Left lung (tissue), 14 donors: ENCODE measurements at places on chromosomes 6 and 20.

DNA sequence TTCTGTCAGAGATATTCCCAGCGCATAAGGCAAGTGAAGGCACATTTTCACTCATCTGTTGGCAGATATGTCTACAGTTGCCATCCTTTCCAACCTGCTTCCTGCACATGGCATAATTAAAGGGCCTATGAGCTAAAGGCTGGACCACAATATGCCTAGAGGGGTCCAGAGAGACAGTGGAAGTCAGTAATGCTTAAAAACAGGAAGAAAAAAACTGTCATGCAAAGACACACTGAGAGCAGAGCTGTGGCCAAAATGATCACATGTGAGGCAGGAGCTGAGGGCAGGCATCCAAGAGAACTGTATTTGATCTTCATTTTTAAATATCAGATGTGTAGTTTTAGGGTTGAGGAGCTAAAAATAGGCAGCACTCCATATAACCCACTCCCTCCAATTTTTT is 125.0 kb upstream of the BACH2 start:
- DNase-seq, result no peak

DNA sequence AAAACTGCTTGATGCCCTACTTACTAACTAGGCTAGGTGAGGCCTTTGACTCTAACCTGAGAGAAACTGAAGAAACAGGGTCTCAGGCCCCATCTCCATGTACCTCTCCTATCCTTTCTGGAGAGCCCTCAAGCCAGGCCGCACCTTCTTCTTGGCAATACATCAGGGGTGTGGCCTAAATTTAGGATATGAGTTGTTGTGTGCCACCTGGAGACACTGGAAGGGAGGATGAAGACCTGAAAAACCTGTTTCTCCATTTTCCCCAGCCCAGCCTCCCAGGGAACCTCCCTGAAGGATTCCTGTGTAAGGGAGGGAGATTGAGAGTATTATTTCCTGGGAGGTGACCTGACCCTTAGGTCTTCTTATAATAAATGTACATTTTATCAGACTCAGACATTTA is 3.1 kb downstream of the LY6G6D start:
- DNase-seq, result no peak

DNA sequence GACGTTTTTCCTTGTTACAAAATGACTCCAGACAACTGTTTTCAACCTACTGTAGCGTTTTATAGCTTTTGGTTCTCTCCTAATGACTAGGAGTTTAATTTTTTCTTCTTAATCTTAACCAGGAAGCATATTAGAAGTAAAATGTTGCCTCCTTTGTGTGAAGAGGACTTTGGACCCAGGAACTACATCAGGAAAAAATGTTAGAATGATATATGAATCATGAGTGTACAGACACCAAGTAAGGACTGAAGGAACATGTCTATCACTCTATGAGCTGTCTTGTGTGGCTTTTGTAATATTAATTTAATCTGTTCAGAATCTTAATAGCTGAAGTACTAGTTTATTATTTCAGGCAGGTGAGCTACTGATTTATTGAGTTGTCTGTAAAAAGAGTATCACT is 71.0 kb upstream of the MARCKS start:
- DNase-seq, result no peak

- DNase-seq, result no peak
Observed at GRCh38 chr6:51514748-51515402, 572.5 kb downstream of the PKHD1 start.

DNA sequence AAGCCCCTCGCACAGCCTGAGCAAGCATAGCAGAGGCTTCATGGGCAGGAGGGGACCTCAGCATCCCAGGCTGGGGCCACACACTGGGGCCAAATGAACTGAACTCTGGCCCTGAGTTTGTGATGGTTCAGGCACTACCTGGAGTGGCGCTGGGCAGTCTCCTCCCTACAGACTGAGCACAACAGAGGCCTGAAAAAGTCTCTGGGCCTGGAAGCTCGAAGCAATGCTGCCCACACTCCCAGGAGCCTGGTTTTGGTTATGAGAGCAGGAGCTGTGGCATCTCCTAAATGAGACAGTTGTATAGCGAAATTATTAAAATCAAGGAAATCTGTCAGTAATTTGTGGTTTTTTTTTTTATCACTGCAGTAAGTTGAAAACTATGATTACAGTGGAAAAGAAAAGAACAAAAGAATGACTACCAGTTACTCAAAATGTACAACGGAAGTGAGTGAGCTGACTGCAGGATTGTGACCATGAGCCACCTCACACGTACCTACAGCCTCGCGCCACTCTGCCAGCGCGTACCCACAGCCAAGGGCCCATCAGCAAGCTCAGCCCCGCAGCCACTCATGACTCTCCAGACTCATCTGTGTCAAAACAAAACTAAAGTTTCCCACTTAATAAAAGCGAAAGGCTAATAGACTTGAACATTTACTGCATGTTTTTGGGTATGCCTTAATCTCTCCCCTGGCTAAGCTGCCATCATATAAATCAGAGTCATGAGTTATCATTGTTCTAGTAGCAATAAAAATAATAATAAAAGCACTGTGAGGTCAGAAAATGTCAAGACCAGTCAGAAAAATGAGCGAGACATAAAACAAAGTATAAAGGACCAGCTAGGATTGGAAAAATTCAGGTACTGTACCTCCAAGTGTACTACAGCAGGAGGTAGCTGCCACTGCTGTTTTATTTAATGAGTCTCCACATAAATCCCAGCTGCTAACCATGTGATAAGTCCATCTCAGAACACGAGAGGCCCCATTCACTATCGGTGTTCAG is 177.0 kb downstream of the FOXC1 start:
- DNase-seq, result no peak

DNA sequence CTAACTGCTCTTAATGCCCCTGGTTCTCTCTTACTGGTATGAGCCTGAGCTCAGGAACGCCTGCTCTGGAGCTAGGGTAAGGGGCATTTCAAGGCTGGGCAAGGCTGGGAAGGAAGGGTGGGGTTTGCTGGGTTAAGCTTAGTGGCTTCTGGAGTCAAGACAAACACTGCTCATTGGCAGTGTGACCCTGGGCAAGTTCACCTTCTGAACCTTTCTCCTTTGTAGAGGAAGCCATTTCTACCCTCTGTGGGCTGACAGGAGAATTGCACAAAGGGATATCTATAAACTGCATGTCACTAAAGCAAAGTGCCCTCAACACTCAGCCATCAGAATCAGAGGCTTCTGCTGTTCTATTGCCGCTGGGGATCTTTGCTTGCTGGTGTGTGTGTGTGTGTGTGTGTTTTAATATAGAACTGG is 20.3 kb upstream of the LRRN4 start:
- no peak for DNase-seq

DNA sequence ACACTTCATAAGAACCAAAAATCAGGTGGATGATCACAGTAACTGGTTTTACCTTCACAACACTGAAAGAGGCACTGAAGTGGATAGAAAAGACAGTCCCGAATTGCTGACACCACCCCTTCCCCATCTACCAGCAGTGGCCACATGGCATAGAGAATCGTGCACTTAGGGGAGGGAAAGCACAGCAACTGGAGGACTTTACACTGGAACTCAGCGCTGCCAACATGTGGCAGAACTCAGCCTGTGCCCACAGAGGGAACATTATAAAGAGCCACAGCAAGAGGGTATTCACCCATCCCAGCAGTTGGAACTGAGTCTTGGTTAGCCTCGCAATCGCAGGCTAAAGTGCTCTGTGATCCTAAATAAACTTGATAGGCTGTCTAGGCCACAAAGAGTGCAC is 6.5 kb upstream of the KIAA1586 start:
- DNase-seq, result no peak

GRCh38 chr20:41889126-41889843 is 271.1 kb upstream of the CHD6 start:
- no peak for DNase-seq

GRCh38 chr20:14049111-14049510 is 53.8 kb downstream of the MACROD2 start:
- DNase-seq, result no peak

DNA sequence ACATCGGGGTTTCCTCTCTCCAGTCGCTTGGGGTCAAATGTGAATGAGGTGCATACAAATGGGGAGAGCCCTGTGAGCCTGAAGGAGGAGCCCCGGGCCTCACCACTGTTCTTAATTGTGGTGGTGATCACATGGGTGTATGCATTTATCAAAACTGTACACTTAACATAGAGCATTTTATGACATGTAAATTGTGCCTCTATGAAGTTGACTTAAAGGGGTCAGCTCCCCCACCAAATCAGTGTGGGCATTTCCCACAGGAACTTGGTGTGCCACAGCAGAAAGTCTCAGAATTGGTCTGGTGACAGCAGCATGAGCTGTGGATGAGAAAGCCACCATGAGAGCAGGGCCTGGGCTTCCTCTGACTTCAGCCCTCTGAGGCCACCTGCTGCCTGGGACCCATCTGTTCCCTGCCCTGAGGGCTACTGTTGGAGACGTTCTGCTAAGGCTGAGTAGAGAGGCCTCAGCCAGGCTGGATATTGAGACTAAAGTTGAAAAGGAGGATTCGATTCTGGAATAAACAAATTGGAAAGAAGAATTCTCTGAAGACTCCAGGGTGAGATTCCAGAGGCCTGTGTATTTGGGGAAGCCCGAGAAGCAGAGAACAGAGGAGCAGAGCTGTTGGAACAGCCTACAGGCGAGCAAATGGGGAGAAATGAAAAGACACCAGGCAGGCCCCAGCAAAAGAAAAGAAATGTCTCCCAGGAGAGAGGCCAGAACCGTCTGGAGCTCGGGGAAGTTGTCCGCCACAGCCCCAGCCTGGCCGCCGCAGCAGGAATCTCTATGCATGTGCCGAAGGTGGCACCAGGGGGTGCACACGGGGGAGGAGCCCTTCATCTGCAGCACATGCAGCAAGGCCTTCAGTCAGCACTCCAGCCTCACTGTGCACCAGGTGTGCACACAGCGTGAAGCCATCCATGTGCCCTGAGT is 37.6 kb upstream of the XRN2 start:
- no peak for DNase-seq

DNA sequence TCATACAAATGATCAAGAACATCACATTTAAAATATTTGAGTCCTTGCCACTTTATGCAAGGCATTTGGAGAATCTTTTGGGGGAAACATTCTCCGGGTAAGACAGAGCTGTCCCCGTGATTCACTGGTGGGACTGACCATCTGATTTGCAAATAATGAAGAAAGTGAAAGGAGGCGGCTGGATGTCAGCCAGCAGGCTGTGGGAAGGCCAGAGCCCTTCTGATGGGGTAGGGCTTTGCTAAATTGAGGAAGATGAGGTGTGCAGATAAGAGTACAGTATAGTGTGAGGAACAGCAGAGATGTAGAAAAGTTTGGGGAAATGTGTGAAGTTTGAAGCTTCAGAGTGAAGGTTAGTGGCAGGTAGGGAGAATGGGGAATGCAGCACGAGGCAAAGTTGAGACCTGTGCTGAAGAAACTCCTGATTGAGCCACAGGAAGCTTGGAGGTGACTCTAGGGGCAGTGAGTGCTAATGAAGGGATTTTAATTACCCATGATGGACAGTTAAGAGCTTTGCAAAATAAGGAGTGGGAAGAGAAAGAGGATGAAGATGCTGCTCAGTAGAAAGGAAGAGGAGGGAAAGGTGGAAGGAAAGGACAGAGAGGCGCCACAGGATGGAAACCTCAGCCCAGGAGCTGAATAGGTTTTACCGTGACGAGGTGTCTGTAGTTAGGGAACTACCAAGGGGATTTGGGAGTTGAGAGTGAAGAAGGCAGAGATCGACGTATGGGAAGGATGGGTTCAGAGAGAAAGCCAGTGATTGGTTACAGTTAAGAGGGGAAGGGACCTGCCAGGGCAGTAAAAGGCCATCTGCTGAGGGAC is 68.7 kb downstream of the SNX9 start:
- no peak for DNase-seq

- DNase-seq, result no peak
Observed at GRCh38 chr6:151075930-151076555, 163.7 kb upstream of the AKAP12 start.

DNA sequence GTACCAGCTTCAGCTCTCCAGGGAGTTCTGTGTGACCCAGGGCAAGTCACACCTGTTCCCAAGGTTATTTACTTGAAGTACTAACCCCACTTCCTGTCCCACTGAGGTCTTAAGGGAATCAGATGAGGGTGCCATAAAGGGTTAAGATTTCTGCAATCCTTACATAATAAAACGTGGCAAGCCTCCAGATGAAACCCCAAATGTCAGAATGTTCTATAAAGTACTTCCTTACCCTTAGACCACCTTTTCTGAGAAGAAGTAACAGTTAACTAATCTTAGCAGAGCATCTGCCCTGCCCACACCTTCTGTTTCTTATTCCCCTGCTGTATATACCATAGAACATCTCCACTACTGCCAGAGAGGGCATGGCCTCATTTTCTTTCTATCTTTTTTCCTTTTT is 6.0 kb upstream of the AVP start:
- no peak for DNase-seq

DNA sequence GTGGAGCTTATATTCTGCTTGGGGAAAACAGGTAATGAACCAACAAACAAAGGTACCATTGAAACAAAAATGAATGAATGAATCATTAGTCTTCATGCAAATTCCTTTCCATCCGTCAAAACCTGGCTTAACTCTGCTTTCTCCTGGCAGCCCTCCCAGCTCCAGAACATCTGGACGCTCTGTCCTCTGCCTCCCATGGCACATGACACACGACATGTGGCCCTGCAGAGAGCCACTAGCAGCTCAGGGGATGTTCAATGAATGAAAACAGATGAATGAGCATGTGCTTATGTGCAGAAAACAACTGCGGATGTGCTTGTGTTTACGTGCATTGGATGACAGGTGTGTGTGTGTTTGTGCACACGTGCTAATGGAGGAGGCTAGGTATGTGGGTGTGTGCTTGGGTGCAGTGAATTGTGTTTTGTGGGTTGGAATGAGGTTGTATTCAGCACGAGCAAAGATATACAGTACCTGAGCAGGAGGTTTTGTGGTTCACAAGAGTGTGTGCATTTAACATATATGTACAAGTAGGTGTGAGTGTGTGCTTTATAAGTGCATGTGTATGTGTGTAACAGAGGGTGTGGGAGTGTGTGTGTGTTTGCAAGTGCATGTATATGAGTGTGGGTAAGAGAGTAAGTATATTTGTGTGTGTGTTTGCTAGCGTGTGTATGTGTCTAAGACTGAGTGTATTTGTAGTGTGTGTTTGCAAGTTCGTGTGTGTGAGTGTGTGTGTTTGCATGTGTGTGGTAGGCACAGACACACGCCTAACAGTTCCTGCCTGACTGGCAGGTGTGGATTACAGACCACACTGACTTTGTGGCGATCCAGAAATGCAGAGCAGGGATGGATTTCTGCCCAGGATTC is 374.1 kb upstream of the SULF2 start:
- DNase-seq, result no peak
